ENCODE measurements at places on chromosomes 1 and 21.

DNA sequence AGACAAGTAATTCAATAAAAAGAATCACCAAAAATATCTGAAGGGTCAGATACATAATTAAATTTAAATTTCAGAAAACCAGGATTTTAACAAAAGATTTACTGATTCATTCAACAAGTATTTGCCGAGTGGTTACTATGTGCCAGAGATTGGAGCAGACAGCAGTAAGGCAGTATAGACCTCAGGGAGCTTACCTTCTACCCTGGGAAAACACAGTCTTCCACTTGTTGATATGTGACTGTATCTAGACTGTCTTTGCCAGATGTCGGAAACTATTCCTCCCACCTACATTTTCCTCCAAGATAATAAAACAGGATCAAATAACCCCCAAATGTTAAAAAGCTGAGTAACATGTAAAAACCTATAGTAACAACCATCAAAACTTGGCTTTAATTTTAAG is 6.2 kb downstream of the HNRNPR start:
- DNase-seq: no peak

GRCh38 chr1:63617450-63617849 is 24.2 kb downstream of the PGM1 start:
- DNase-seq: no peak

- no peak for DNase-seq
Measured at GRCh38 chr1:87816646-87817045, 488.0 kb downstream of the LMO4 start.

DNA sequence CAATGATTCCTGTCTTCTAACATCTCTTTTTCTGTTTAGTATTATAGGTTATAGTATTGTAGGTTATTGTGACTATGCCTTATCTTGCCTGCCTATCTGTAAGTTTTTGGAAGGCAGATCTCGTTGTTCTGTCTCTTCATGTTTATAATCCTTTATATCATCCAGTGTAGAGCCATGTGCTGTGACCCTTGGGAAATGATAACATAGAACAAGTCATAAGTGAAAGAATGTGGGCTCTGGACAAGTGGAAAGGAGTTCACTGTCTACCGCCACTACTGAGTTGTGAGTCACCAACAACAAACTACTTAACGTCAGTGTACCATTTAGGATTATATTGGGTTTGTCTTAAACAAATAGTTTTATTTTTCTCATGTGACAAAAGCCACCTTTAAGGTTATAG is 139.3 kb downstream of the LYPLAL1 start:
- peak; percentile 73 for DNase-seq

DNA sequence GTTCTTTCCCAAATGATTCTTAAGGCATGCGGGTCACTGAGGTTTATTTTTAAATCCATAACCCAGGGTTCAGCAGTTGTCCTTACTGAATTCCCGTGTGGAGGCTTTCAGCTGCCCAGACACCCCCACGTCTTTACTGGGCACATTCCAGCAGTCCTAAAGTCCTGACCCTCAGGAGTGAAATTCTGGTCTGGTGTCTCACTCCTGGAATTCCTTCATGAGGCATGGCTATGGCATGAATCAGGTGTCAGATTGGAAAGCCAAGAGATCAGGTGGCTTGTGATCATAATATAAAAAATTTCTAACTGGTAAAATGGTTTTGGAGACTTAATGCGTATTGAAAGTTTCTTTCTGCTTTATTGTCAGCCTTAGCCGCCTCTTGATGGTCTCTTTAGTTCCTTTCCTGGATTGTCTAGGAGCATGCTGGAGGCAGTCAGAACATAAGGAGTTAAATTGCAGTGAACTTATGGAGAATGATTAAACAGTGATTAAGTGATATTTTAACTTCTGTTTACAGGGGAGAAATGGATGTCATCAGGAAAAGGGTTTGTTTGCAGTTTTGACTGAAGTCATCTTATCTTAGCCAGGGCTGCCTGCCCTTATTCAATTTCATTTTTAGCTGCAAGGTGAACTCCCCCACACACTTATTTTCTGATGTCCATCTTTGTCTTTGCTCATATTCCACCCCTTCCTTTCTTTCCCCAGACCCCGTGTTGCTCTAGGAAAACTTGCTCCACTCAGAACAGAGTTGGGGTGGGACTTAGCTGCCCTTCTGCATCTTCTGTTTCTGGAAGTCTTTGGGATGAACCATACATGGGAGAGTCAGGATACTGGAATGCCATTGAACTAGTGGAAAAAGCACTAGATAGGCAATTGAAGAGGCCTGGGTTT is 25.7 kb upstream of the MACF1 start:
- no peak for DNase-seq

GRCh38 chr1:227883641-227884301 is 64.0 kb downstream of the WNT9A start:
- DNase-seq: no peak

DNA sequence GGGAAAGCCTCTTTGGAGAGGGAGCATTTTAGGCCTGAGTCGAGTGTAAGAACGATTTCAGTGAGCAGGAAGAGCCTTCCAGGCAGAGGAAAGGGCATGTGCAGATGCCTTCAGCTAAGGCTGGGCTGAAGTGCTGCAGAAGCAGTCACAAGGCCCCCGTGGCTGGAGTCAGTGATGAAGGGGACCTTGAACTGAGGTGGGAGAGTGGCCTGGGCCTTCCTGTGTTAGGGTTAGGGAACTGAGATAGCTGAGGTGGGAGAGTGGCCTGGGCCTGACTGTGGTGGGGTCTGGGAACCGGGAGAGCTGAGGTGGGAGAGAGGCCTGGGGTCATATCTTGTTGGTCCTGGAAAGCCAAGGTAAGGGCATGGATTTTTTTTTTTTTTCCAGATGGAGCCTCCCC is 50.9 kb upstream of the ETV3 start:
- DNase-seq: no peak

DNA sequence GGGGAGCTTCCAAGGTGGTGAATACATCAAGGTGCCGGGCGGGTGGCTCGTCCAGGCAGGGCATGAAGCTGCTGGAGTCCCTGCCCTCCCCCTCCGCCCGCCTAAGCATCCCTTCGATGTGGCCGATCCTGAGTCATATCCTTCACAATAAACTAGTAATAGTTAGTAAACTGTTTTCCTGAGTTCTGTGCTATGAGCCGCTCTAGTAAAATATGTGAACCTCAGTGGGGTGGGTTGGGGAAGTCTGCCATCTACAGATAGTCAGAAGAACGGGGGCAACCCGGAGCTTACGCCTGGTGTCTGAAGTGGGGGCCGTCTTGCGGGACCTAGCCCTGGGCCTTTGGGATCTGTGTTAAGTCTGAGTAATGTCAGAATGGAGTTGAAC is 21.6 kb downstream of the C2CD2 start:
- peak; percentile 59 for DNase-seq

DNA sequence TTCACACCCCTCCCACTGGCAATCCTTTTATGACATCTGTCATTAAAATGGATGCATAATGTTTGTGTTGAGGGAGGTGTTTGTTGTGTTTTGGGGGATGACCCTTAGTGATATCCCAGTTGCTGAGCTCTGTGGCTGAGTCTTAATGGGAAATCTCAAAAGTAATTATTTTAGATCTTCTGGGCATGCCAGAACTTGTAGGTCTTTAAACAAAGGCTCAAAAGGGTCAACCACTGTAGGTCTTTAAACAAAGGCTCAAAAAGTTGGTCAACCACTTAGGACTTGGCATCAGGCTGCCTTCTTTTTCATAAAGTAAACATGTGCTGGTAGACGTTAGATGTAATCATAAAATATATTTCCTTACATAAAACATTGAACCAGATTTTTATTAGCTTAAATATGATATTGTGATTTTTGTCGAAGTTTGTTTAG is 78.0 kb downstream of the CDC14A start:
- DNase-seq: no peak

GRCh38 chr1:163768576-163768975 is 446.8 kb downstream of the NUF2 start:
- no peak for DNase-seq

- no peak for DNase-seq
Measured at GRCh38 chr1:67376381-67376780, 53.8 kb downstream of the SERBP1 start.
